ENCODE measurements at places on chromosomes 6 and 20. TPM values are rescaled to one million over a fixed set of nuclear protein-coding genes. Genes with fewer than 3 reads are reported as not detected.

DNA sequence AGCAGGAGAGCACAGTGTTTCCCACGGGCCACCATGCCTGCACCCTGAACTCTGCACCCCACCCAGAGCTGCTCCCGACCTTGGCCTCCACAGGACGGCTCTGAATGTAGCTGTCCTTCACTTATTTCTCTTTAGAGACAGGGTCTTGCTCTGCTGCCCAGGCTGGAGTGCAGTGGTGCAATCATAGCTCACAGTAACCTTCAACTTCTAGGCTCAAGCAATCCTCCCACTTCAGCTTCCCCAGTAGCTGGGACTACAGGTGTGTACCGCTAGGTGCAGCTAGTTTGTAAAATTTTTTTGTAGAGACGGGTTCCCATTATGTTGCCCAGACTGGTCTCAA is 130.9 kb downstream of the AGPAT4 start:
- no peak for DNase-seq

DNA sequence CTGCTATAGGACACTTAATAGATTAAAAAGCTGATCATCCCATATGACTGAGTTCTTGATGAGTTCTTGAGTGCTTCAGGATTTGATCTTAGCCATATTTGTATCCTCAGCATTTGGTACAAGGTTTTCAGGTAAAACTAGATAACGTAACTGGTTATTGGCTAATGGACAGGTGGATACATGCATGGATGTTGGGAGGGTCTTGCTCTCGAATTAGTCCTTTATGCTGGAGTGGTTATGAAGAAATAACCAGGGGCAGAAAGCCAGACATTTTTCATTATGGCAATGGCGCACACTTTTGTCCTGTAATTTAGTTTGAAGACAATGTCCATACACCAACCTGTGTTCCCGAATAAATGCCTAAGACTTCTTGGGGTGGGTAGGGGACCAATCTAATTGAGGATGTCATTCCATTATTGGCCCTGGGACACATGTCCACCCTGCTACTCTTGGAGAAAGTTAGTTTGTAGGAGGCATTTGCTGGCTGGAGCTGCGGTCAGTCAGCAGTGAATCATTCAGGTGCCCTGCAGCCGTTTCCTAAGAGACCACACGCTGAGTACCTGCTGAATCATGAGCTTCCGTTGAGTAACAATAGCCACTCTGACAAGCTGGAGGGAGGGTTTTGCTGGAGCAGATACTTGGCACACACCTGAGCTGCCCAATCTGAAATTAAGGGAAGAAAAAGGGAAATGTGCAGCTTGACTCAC is 194.4 kb downstream of the FOXA2 start:
- no peak for DNase-seq

GRCh38 chr6:148347441-148348054 is 4.9 kb downstream of the SASH1 start:
- DNase-seq = no peak

DNA sequence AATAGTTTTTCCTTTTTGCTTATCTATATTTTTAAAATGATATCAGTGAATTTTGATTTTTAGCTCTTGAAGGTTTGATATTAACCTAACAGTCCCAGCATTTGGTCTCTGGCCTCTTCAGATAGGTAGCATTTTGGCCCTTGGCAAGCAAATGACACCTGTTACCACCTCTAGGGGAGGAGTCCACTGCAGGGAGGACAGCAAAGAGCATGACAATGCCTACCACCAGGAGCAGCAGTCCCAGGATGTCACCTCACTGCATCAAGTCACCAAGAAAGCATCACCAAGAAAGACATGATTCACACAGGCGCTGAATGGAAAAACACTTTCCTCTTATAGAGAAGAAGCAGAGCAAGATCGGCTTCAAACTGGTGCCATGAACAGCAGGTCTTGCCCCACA is 224.3 kb downstream of the UBE3D start:
- DNase-seq = no peak

The F13A1 gene
- total RNA-seq = 0.42 TPM

The IRAK1BP1 gene
- 2.9 TPM for total RNA-seq
